DMS79 (cell line): ENCODE measurements at places on chromosomes 6 and 20.

- no peak for DNase-seq
Observed at GRCh38 chr6:137877113-137877512, 10.1 kb downstream of the TNFAIP3 start.

- DNase-seq: no peak
Observed at GRCh38 chr6:151078655-151079054, 161.1 kb upstream of the AKAP12 start.

DNA sequence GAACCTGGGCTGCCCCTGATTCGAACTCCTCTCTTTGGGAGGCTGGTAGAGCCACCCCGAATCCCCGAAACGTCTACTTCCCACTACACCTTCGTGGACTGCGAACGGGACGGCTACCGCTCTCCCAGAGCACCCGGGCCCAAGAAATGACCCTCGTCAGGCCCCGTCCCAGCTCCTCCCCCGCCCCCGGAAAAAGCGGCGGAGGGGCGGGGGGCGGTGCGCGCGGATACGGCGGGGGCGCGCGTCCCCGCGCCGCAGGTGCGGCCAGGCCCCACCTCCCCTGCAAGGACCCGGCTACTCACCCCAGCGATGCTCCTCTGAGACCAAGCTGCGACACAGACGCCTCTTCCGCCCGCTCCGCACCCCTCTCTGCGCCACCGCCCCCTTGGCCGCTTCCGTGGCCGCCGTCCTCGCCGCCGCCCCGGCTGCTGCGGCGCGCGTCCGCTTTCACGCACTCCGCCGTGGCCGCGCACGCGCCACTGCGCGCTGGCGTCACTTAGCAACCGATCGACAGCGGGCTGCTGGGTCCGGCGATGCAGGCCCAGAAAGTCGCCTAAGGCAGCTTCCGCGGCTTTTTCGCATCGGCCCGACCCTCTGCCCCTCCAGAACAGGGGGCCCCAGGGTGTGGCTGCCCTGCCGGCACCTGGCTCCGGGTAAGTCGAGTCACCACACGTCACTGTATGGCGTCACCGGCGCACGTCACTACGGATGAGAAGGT is at the start of gene BTBD9:
Gene BTBD9 (minus strand): TSS at position 432 of the 718 bp plus-strand sequence.
- peak; percentile 49 for DNase-seq

DNA sequence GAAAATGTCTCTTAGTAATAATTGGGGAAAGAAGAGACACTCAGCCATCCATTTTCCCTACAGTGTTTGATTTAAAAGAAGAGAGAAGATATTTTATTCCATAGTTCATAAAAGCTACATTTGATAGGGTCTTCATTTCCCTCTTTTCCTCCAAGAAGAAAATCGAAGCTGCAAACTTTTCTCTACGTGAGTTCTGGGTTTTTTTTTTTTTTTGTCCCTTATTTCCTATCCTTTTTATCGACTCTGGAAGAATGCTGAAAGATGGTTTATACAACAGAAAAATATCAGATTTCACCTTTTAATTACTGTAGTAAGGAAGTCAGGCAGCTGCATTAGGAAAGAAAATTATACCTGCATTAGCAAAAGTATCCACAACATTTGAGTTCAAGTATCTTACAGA is at the start of gene OR2J1:
Gene OR2J1 (plus strand): TSS at position 301 of the 400 bp plus-strand sequence. CDS start 1,453 bp downstream, outside the sequence.
- no peak for DNase-seq

DNA sequence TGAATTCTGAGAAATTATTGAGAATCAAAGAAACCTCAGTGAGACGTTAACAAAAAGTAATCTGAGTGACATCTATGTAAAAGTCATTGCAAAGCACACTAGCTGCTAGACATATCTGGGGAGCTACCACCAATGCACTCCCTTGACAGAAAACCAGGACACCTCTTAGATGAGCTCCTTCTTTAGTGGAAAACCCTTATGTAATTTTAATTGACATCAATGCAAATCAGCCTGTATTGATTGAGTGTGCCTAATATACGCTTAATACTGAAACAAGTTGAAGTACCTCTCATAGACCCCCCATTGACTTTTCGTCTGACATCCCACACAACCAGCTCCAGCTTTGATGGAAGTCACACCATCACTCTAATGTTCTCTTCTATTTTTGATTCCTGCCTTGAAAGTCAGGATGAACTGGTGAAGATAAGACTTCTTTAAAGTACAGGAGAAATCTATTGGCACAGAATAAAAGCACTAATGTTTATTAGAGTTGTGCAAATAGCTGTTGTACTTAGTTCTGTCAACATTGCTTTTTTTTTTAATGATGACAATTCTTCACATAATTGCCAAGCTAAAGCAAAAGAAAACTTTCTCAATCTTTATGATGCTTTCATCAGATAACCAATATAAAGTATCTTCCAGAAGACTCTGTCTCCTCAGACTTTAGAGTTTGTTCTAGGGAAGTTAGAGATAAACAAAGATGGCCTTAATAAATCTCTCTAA is 98.0 kb upstream of the FAM8A1 start:
- no peak for DNase-seq

DNA sequence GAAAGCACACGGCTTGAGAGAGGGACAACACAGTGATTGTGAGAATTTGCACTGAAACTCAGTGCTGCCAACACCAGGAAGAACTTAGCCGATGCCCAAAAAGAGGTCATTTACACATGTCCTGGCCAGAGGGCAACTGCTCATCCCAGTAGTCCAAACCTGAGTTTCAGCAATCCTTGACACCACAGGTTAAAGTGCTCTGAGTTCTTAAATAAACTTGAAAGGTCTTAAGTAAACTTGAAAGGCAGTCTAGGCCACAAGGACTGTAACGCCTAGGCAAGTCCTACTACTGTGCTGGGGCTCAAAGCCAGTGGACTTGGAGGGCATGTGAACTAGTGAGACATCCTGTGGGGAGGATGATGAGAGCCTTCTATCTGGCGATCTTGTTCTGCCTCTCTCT is 14.1 kb downstream of the SNX14 start:
- DNase-seq: no peak

DNA sequence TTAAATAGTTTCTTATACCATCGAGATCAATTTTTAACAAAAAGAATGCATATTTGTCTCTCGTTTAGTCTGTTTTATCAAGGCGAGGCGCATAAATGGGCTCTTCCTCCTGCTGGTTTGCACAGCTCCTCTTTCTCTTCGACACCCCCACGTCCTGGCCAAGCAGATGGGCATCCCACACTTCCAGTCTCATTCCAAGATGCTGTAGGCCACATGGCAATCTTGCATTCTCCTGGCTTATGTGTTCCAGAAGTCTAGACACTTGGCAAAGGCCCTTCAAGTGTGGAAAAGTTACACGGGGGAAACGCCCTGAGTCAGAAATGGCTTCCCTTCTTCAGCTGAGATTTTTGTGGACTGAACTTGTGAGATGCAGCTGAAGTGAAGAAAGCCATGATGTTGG is 447.1 kb downstream of the QKI start:
- no peak for DNase-seq

GRCh38 chr20:44334709-44335108 is 2.1 kb upstream of the R3HDML start:
- no peak for DNase-seq

DNA sequence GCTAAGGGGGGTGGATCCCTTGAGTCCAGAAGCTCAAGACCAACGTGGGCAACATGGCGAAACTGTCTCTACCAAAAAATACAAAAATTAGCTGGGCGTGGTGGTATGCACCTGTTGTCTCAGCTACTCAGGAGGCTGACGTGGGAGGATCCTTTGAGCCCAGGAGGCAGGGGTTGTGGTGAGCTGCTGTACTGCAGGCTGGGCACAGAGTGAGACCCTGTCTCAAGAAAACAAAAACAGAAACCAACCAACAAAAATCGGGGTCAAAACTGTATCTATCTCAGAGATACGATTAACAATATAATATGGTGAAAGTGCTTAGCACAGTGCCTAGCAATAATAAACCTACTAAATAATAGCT is 20.7 kb upstream of the BCAS1 start:
- DNase-seq: no peak

DNA sequence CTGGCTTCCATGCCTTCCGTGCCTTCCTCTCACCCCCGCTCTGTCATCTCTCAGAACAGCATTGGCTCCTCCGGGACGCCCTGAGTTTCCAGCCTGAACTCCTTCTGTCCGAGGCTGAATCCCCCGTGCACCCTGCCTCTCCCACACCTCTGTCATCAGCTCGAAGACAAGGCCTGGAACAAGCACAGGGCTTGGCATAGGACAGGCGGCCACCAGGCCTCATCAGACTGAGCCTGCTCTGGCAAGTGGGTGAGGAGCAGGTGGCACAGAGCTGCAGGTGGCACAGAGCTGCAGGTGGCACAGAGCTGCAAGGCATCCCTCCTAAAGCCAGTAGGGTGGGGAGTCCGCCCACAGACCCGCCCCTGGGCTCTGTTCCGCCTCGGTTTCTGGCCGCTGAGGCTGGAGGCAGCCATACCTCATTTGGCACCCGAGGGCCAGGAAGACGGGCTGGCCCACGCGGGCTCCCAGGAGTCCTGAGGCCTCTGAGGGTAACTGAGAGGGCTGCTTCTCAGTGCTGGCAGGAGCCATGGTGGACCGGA is 60.2 kb downstream of the EZR start:
- DNase-seq: no peak

GRCh38 chr20:4091490-4092479 is 76.4 kb upstream of the RNF24 start:
- DNase-seq: no peak

DNA sequence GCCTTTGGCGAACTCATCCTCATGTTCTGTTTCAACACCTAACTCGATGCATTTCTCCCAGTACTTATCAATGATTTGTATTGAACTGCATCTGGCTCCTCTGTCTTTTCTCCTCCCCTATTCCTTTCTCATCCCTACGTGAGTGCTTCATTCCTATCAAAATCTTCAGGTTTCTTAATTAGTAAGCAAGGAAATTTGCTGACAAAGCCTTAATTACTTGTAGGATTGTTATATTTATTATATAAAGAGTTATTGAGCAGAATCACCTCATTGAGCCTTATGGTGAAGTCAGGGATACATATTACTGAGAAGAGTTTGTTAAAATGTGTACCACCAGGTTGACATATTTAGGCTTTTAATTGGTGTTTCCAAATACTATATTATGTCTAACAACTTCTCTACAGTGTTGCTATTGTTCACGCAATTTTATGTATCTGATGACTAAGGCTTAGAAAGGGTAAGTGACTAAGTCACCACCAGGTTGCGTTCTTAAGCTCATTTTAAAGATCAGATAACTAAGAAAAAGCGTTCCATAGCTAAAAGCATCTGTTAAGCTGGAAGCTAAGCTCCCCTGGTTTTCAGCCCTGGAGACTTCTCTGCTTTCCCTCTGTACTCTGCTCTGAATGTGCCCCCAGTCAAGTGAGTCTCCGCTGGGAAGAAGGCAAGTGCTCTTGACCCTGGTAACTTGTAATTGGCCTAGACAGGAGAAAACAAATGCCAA is 18.9 kb downstream of the SCGN start:
- no peak for DNase-seq

DNA sequence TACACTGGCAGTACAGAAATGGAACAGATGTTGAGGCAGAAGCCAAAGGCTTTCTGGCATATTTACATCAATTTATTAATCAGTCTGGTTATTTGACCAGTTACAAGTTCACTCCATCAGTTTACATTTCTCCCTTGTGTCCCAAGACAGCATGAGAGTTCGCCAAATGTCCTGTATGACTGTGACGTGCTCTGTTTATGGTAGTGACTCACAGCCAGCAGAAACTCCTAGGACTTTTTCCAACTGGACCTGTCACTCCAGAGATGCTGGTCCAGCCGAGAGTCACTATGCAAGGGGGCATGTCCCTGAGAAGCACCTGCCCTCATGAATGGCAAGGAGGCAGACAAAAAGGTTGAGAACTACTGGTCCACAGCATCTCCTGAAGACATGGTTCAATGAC is 160.0 kb downstream of the LRFN2 start:
- no peak for DNase-seq

DNA sequence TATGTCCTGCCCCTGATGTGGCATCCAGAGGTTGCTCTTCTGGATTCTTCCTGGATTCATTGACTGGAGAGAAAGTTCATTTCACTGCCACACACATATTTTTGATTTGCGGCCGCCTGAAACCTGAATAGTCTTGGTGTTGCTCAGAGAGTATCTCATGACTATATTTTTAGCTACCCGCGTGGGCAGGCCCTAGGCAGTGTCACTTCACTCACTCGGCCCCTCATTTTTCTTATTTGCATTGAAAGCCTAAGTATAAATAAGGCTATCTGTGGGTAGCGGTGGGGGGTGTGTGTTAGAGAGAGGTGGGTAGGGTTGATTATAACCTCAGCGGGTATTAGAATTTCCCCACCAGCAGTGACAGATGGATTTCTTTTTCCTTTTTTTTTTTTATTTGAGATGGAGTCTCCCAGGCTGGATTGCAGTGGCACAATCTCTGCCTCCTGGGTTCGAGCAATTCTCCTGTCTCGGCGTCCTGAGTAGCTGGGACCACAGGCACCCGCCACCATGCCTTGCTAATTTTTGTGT is 113.5 kb downstream of the JARID2 start:
- no peak for DNase-seq

GRCh38 chr6:36915599-36915998 is 29.8 kb downstream of the C6orf89 start:
- no peak for DNase-seq

DNA sequence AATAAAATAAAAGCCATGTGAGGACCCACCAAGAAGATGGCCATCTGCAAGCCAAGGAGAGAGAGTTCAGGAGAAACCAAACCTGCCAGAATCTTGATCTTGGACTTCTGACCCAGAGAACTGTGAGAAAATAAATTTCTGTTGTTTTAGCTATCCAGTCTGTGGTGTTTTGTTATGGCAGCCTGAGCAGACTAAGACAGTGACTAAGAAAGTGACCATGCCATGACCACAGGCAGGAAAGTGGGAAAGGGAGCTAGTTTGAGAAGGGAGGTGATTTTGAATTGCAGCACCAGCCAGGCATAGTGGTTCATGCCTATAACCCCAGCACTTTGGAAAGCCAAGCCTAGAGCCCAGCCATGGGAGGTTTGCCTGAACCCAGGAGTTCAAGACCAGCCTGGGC is 21.9 kb upstream of the C6orf62 start:
- DNase-seq: no peak

DNA sequence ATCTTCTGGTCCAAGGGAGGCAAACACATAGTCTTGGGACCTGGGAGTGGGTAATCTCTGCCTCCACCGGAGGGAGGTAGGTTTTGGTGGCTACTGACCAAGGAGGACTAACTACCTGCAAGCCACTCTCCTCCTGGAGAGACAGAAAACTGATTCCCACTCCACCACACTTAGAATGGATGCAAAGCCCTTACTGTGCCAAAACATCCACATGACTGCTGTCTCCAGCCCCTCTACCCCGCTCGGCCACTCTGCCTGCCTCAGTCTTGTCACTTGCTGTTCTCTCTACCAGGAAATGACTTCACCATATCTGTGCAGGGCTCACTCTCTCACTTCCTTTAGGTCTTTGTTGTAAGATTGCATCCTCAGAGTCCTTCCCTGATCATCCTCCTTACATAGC is 129.5 kb upstream of the ARG1 start:
- DNase-seq: no peak

DNA sequence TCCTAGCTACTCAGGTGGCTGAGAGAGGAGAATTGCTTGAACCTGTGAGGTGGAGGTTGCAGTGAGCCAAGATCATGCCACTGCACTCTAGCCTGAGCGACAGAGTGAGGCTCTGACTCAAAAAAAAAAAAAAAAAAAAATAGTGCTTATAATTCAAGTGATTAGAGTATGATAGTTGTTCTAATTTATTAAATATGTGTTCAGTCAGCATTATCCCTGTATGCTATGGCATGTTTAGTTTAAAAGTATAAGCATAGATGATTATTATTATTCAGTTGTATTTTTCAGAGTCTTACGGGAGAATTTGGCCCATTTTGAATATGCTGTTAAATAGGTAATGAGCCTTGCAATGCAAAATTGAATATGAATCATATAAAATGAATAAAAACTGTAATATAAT is 64.8 kb downstream of the UBR2 start:
- DNase-seq: no peak

GRCh38 chr6:148179786-148180185 is 162.9 kb upstream of the SASH1 start:
- no peak for DNase-seq
